Esophagus squamous epithelium (tissue), 5 donors: ENCODE measurements at places on chromosomes 2 and 18.

DNA sequence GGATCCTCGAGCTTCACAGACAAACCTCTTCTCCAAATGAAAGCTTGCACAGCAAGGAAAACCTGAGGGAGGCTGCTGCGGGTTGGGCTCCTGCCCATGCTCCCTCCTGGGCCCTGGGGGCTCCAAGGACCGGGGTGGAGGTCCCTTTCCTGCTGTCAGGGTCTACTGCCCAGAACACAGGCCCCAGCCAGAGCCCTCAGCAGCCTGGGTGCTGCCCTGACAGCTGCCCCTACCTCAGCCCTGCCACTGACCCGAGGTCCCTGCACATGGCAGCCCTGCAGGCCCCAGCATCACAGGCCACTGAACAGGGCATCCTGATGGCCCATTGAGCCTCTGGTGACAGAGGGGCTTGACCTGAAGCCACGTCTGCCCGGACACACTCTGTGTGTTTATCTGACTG, 41.0 kb downstream of the CROCC2 start:
- DNase-seq: no peak

DNA sequence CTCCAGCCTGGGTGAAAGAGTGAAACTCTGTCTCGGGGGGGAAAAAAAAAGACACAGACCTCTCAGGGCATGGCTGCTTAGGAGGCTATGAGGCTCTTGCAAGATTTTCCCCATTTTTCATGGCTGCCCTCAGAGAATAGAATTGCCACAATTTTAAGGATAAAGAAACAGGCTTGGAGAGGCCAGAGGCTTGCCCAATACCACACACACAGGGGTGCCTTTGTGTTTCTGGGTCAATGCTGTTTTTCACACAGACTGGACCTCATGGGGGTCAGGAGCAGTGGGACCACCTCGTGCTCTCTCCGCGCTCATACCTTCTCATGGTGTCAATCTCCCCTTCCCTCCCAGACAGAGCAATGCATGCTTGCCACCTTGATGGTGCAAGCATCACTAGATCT, 65.4 kb upstream of the ST3GAL5 start:
- DNase-seq: no peak

DNA sequence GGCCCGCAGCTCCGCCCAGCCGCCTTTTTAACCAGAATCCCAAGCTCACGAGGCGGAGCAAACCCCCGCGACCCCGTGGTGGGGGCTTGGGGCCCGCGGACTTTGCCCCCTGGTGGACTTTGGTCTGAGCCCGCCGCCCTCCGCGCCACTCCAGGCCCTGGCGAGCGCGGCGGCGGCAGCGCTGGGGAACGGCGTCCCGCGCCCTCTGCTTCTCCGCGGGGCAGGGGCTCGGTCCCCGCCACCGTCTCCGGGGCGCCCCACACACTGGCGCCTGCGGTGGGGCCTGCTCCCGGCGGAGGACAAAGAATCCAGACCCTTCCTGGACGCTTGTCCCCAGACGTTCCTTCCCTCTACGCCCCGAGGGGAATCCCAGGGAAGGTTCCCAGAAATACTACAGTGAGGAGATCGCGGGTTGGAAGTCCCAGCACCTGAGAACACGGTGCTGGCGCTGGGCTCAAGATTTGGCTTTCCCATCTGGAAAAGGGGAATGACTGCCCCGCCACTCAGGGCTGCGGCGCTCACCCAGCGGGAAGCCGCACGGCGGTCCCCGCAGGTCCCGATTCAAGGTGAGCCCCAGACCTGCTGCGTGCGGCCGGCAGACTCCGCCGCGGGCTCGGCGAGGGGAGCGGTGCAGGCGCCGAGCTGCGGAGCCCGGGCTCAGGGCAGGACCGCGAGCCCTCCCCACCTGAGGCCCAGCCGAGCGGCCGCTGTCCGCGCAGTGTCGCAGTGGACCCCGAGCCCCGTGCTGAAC, at the start of gene HAAO:
Gene HAAO, minus strand, starts transcription at position 1 of the 751 bp plus-strand sequence. CDS start 47 bp downstream, outside the sequence.
- DNase-seq: no peak

DNA sequence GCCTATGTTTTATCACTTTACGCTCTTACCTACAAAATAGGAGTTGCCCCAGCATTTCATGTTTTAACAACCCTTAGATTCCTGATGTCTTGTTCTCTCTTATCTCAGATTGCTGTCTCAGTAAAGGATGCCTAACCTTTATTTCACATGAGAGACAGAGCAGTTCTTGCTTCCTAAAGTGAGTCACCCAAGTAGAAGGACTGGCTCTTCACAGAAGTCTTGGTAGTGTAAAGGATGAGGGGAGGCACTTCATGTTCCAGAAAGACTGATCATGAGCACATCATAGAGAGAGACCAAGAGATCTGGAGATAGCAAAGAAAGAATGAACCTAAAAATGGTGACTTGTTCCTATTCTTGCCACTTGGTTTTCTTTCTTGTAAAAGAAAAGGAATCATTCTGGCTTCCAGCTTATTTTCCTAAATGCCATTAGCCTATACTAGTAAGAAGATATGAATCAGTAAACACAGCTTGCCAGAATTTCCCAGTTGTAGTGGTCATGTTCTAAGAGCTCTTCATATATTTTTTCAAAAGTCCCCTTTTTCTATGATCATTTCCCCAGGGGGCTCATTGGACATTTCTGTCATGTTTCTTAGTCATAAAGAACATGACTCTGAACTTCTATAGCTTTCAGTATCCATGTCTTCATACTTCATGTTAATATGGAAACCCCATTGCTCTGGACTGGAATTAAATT, 54.9 kb downstream of the MAPRE2 start:
- no peak for DNase-seq
